ENCODE measurements at places on chromosomes 16 and 17. TPM values are rescaled to one million over a fixed set of nuclear protein-coding genes. Genes with fewer than 3 reads are reported as not detected.

PDILT gene
- not detected for total RNA-seq

SPATA32 gene
- not detected for total RNA-seq

CCL7 gene
- 2.2 TPM for total RNA-seq

CD300A gene
- not detected for total RNA-seq

MSLN gene
- total RNA-seq, result not detected

HOXB8 gene
- 1.5 TPM for total RNA-seq

CCDC154 gene
- under 0.01 TPM for total RNA-seq

TBC1D26 gene
- total RNA-seq, result not detected

CAVIN1 gene
- 515 TPM for total RNA-seq

MMP25 gene
- under 0.01 TPM for total RNA-seq

GFER gene
- 9.9 TPM for total RNA-seq

TBC1D3C gene
- not detected for total RNA-seq

BCAR1 gene
- total RNA-seq, result 42.4 TPM

KRT24 gene
- total RNA-seq, result not detected

CDH16 gene
- not detected for total RNA-seq

ABCA10 gene
- 1.5 TPM for total RNA-seq

MPV17L gene
- total RNA-seq, result 1.2 TPM

GH1 gene
- total RNA-seq, result not detected

NKD1 gene
- total RNA-seq, result under 0.01 TPM

FBXL20 gene
- 8.5 TPM for total RNA-seq

IRX5 gene
- total RNA-seq, result 5.3 TPM
